Epithelial cell of proximal tubule (primary cell): ENCODE measurements at places on chromosomes 2 and 18. TPM values are rescaled to one million over a fixed set of nuclear protein-coding genes. Genes with fewer than 3 reads are reported as not detected.

Gene VIT
- not detected in 2 replicates for total RNA-seq

Gene GNLY
- not detected in 2 replicates for total RNA-seq

GRCh38 chr2:232880764-232881351 is 10.8 kb downstream of the SNORC start:
- no peak for DNase-seq

- peak; percentile 9 for DNase-seq
These were observed 318.9 kb upstream of the RND3 start for GRCh38 chr2:150806336-150806735.
